ENCODE measurements at places on chromosomes 3 and 15.

DNA sequence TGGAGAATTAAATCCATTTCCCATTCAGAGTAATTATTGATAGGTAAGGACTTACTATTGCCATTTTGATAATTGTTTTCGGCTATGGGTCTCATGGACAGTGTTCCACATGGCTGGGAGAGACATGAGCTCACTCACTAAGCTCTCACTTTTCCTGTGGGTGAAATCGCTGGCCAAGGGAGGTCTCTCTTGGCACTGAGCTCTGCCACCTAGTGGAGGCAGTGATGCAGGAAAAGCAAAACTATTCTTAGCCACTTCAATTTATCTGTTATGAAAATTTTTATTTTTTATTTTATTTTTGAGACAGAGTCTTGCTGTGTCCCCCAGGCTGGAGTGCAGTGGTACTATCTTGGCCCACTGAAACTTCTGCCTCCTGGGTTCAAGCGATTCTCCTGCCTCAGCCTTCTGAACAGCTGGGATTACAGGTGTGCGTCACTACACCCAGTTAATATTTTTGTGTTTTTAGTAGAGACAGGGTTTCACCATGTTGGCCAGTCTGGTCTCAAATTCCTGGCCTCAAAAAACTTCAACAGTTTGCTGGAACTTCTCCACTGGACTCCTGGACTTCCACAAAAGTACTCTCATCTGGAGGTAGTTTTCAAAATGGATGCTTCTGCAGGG lies 4.7 kb upstream of the RNF13 start:
- peak; percentile 42 for DNase-seq

DNA sequence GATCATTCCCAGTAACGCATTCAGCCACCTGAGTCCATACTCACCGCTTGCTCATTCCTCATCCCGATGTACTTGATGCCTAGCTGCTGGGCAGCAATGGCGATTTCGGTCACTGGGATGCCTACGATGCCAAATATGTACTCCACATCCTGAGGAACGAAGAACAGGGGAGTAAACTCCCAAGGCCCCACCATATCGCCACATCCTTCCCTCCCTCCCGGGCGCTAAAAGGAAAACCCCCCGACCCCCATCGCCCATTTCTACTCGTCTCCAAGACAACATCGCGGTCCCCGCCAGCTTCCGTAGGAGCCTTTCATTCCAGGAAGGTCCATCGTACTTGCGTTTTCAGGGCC lies 347 bp downstream of the HACL1 start:
- no peak for DNase-seq

GRCh38 chr3:145357453-145357852 lies 803.5 kb downstream of the PLOD2 start:
- no peak for DNase-seq

DNA sequence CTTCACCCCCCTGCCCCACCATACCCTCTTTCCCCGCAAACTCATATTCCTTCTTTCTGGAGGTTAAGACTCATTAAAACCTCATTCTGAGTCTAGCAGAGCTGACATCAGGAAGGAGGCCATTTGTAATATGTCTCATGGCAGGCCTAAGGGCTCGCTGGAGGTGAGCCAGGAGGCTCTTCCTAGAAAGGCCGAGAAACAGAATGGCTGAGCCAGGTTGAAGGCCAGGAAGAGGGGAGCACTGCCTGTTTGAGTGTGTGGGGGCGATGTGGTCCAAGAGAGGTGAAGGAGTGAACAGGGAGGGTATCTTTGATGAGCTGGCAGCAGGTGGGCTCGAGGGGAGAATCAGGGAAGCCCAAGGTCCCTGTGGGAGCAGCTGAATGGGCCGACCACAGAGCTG lies 317.3 kb downstream of the TLE3 start:
- DNase-seq = no peak

DNA sequence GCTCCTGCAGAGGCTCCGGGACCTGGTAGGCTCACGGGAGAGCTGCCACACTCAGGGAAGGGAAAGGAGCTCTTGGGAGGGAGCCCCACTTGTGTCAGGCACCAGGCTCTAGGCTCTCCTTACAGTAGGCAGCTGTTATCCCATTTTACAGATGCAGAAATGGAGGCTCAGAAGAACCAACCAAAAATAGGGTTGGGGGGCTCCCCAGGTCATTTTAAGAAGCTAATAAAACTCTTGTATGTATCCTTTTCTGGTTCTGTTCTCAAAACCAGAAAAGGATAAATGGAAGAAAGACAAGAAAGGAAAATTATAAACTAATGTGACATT lies 23.5 kb upstream of the GP9 start:
- no peak for DNase-seq

GRCh38 chr3:50749822-50750221 lies 75.1 kb downstream of the DOCK3 start:
- DNase-seq = no peak

- no peak for DNase-seq
Measured at GRCh38 chr15:95127356-95127755, 896.0 kb downstream of the MCTP2 start.

DNA sequence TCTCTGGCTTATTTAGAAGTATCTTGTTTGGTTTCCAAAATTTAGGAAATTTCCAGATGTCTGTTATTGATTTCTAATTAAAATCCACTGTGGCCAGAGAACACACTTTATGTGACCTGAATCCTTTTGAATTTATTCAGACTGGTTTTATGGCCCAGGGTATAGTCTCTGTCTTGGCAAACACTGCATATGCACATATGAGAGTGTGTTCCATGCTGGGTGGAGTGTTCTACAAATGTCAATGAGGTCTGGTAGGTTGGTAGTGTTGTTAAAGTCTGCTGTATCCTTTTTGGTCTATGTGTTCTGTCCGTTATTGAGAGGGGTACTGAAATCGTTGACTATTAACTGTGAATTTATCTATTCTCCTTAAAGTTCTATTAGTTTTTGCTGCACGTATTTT lies 30.2 kb downstream of the PGPEP1L start:
- no peak for DNase-seq

GRCh38 chr3:110564674-110565073 lies 506.9 kb upstream of the NECTIN3 start:
- DNase-seq = no peak

DNA sequence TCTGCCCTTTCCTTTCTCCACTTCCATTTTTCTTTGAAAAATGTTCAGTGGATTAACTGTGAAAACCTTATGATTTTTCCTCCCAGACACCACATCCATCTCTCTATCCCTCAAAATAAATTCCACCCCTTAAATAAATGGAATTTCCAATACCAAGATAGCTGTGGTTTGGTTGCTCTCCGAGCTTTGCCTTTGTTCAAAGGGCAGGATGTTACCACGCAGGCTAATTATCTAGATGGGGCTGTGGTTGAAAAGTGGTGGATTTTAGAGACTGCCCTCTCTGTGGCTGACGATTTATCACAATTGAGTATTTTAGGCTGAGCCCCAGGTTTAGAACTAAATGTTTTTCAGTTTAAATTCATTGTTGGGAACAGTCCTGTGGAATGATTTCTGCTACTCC lies 36.9 kb upstream of the CMSS1 start:
- DNase-seq = no peak

GRCh38 chr15:22871481-22872086 lies 33.1 kb downstream of the NIPA2 start:
- DNase-seq = no peak

DNA sequence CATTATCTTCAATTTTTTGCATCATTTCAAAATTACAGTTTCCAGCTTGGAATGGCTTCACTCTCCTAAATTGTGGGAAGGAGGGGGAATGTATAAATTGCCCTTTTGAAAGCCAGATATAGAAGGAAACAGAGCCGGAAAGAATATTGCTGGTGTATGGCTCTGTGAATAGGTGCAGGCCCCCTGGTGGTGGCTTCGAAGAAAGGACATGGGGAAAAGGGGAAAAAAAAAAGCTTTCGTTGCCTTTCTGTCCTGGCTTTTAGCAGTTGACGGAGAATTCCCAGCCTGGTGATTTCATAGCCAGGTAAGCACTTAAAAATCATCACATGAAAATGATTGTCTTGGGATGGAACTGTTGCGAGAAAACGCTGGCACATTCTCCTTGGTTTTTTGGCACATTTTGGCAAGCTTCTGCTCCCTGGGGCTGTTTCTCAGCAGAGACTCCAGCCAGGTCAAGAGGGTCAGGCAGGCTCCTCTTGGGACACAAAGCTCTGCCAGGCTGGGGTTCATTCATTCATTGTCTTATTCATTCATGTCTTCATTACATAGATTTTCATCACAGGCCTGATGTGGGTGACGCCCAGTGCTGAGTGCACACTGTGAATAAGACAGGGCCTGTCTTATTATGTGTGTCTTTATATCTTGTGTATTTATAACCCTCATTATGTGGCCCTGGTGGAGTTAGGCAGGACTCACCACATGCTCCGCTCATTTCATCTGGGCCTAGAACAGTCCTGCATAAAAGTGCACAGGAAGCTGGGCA lies 300.0 kb upstream of the TPM1 start:
- DNase-seq = peak; percentile 80

DNA sequence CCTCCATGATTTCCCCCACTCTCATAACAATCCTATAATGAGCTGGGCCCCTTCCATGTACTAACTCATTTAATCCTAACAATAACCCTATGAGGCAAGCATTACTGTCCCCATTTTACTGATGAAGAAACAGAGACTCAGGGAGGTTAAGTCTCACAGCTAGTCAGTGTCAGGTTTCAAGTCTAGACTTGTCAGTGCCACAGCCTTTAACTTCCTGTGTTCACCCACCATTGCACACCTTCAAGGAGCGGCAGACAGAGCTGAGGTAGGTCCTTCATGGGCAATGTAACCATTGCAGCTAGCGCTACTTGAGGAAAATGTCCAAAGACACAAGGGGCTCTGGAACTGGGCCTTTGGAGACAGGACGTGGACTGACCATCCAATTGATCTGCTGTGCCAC lies 105.8 kb upstream of the CTNNB1 start:
- DNase-seq = no peak

DNA sequence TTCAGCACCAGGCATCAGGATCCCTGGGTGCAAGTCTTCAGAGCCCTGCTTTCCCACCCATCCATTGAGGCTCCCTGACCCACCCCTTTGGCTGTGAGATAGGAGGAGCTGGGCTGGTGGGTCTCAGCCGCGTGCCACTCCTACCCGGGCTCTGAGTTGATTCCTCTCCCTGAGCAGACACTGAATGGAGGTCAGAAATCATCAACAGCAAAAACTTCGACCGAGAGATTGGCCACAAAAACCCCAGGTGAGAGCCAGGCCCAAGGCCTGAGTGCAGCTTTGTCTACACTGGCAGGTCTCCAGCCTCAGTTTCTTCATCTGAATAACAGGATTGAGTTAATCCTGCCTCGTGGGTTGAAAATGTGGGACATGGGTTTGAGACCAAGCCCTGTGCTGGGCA lies 7.8 kb downstream of the TMEM43 start:
- DNase-seq = no peak

- no peak for DNase-seq
Measured at GRCh38 chr3:131361464-131362421, 19.8 kb upstream of the NUDT16 start.

GRCh38 chr15:56844892-56845291 lies 73.6 kb upstream of the TCF12 start:
- no peak for DNase-seq

GRCh38 chr3:19364148-19364547 lies 215.8 kb downstream of the KCNH8 start:
- DNase-seq = no peak

DNA sequence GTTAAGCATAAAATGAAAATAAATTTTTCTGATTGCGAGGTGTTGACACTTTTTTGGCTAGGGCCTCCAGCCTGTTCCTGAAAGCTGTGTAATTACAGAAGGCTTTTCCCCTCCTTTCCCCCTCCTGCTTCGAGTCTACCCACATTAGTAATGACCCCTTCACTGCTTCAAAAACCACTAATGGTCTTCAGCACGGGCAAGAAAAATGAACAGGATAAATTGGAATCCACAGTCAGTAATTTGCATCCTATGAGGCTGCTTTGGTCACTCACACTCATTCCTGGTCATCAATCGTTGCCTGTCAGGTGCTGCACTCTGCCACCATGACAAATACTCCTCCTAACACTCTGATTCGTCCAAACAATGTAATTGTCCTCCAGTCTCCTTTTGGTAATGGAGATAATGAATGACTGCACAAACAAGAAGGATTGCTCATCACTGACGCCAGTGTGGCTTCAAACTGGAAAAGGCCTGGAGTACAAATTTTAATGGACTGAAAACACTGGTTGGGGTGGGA lies 148.6 kb downstream of the MEIS2 start:
- no peak for DNase-seq

DNA sequence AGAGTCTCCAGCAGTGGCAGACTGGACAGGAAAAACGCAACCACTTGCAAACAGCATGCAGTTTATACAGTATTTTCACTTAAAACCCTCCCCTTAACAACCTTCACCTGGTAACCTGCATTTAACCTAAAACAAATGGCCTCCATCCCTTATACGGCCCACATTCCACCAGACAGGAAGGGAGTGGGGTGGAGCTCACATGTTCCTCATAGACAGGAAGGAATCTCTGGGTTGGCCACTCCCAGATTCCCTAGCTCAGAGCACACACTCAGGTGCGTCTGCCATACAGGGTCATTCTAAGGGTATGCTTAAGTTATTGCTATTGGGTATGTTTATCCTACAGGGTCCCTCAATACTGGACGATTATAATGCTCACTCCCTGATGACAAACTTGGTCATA lies 16.8 kb upstream of the ABHD2 start:
- DNase-seq = no peak

- no peak for DNase-seq
Measured at GRCh38 chr3:192636517-192637444, 90.6 kb downstream of the FGF12 start.

GRCh38 chr3:102790747-102791325 lies 356.0 kb downstream of the ZPLD1 start:
- DNase-seq = no peak

- no peak for DNase-seq
Measured at GRCh38 chr15:64090527-64090926, 3.1 kb downstream of the CIAO2A start.

DNA sequence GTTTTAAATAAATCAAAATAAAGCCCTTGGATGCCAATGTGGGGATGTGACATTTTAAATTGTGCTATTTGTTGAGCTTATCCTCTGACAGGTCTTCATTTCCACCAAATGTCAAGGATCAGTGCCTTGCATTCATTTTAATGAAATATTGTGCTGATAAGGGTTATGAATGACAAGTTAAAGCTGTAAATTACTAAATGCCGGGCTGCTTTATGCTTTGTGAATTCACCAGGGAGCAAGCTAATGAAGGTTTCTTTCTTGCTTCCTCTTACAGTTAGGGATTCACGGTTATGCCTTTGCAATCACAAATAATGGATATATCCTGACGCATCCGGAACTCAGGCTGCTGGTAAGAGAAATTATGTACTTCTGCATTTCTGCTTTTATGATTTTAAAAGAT lies 81.7 kb downstream of the LRTM1 start:
- DNase-seq = no peak

- no peak for DNase-seq
Measured at GRCh38 chr15:72534523-72534922, 60.4 kb downstream of the ARIH1 start.

DNA sequence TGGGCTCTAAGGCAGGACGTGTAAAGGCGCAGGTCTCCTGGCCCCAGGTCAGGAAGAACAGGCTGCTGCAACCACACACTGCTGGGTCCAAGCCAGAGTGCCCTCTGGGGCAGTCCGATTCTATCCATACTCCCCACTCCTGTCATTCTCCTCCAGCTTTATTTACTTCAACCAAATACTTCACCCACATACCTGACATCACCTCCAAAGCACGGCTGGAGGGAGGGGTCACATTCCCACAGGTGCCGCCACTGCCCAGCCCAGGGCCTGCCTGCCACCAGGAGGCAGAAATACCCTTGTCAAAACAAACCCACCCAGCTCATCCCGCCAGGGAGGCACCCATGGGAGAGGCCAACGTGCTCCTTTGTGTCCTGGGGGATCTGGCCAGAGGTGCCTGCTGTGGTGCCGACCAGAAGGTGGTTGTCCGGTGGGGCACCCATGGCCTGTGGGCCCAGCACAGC lies 100.4 kb downstream of the DAPK2 start:
- no peak for DNase-seq
